CD8-positive, alpha-beta memory T cell (primary cell): ENCODE measurements at places on chromosomes 3 and 15.

DNA sequence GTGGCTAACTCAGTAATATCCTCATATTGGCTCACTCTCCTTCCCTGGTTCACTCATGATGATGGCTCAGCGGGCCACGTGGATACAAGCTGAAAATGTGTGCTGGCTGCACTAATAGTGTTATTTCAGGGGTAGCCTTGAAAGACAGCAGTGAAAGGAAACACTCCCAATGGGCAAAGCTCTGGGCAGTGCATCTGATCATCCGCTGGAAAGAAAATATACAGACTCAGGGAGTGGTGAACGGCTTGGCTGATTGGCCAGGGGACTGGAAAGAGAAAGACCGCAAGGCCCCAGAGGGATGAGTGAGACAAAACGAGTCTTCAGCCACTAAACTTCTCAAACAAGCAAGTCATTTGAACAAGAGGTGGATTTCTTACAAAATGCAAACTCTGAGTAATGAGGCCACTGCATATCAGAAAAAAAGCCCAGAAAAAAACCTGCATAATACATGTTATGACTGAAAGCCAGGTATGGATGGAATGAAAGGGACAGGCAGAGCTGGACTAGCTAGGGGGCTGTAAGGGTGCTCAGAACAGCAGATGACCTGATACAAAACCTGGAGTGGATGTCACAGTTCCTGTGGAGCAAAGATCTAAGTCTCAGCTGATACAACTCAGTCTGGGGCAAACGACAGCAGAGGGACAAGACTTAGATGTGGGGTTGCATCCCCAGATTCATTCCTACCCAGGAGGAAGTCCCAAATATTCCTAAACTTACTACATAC lies 33.3 kb downstream of the CMTM6 start:
- H3K27me3 ChIP-seq: no peaks in the 10 kb centered on the region
- DNase-seq: no peak
- no peak overlapping the region for H3K27ac ChIP-seq
- no peaks in the 10 kb centered on the region for H3K36me3 ChIP-seq
- H3K4me3 ChIP-seq: no peak overlapping the region
- peaks cover 18% of the 10 kb centered on the region for H3K4me1 ChIP-seq

GRCh38 chr3:73603762-73604171 lies 21.0 kb downstream of the PDZRN3 start:
- no peaks in the 10 kb centered on the region for H3K36me3 ChIP-seq
- H3K4me3 ChIP-seq: no peak overlapping the region
- no peak overlapping the region for H3K27ac ChIP-seq
- no peak for DNase-seq

GRCh38 chr15:80475572-80475971 lies 71.4 kb downstream of the ARNT2 start:
- H3K27ac ChIP-seq: no peak overlapping the region
- no peak for DNase-seq

DNA sequence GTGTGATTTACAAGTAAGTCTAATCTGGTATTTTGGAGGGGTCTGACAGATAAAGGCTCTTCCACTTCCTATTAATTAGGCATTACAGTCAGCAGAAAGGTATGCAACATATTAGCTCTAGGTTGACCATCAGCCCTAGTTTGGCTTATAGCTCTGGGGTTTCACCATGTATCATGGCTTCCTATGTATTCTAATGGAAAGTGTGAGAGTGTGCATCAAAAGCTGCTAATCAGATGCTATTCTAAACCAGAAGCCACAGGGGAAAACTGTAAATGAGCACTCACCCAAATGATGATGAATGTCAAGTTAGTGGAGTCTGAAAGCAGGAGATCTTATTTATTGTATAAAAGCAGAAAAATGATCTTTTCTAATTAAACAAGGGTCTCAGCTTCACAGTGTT lies 149.2 kb upstream of the MITF start:
- no peak overlapping the region for H3K27ac ChIP-seq
- no peaks in the 10 kb centered on the region for H3K27me3 ChIP-seq

- no peak overlapping the region for H3K4me3 ChIP-seq
- H3K27ac ChIP-seq: no peak overlapping the region
- no peaks in the 10 kb centered on the region for H3K4me1 ChIP-seq
- no peaks in the 10 kb centered on the region for H3K27me3 ChIP-seq
These were observed 14.0 kb downstream of the DNAH12 start for GRCh38 chr3:57530071-57530608.

GRCh38 chr15:100105101-100105500 lies 236.7 kb downstream of the ADAMTS17 start:
- H3K27ac ChIP-seq: no peak overlapping the region
- DNase-seq: no peak
- no peaks in the 10 kb centered on the region for H3K4me1 ChIP-seq
- H3K4me3 ChIP-seq: no peak overlapping the region

DNA sequence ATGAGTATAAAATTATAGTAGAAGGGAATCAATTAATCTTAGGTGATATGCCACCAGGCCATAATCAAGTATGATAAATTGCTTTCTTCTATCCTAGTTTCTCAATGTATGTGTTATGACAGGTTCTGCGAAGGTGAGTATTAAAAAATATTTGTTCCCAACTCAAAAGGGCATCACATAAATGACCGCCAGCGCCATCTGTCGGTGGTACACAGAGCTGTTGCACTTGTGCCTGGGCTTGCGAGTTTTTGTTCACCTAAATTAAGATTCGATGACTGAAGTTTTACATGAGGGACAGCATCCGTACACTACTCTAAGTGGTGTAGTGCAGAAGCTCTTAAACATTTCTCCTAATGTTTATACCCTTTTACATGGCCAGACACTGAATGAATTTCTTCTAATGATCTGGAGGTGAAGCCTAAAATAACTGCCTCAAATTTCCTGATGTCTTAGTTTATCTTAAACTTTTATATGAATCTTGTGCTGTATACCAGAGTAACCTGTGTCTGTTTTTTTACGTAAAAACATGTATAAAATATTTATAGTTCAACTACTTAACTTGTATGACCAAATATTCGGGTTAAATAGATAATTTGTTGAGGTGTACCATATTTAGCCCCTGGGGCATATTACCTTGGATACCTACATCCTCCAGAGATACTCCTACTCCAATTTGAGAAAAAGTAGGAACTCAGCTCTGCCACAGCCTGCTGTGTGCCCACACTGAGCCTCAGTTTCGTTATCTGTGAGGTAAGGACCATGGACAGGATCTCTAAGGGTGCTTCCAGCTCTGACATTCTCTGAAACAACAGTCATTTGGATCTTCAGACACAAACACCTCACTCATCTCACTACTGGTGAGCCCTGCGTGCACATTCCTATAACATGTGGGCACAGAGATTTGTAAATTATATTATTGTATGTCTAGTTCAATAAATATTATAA lies 365.6 kb downstream of the MAGI1 start:
- no peaks in the 10 kb centered on the region for H3K27me3 ChIP-seq
- H3K27ac ChIP-seq: no peak overlapping the region
- no peak overlapping the region for H3K4me3 ChIP-seq
- no peaks in the 10 kb centered on the region for H3K4me1 ChIP-seq
- H3K36me3 ChIP-seq: no peaks in the 10 kb centered on the region

DNA sequence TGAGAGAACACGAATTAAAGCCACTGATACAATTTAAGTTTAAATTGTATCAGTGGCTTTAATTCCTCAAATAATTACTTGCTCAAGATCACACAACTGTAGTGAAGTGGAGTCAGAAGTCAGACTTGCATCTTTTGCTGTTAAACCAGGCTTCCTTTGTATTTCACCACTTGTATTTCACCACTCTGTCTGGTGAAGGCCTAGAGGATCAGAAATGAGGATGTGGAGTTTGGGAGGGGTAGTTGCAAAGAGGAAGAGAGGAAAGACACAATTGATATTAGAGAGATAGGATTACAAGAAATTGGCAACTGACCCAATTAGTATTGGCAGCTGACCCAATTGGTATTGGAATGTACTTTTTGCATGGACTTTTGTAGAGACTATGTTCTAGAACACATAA lies 288.1 kb upstream of the GPR149 start:
- no peaks in the 10 kb centered on the region for H3K36me3 ChIP-seq
- no peaks in the 10 kb centered on the region for H3K27me3 ChIP-seq
- no peak overlapping the region for H3K27ac ChIP-seq
- H3K4me3 ChIP-seq: no peak overlapping the region
- no peaks in the 10 kb centered on the region for H3K4me1 ChIP-seq
- no peak for DNase-seq

- no peak for DNase-seq
- no peaks in the 10 kb centered on the region for H3K4me1 ChIP-seq
These were observed 100.9 kb downstream of the PGPEP1L start for GRCh38 chr15:98906712-98907083.

- DNase-seq: no peak
- H3K27me3 ChIP-seq: no peaks in the 10 kb centered on the region
- H3K4me1 ChIP-seq: no peaks in the 10 kb centered on the region
These were observed 751.7 kb downstream of the CADM2 start for GRCh38 chr3:85710490-85710889.

- H3K27ac ChIP-seq: no peak overlapping the region
- peaks cover 10% of the 10 kb centered on the region for H3K4me1 ChIP-seq
- no peak for DNase-seq
These were observed 11.6 kb upstream of the RPL29 start for GRCh38 chr3:52007291-52007690.

DNA sequence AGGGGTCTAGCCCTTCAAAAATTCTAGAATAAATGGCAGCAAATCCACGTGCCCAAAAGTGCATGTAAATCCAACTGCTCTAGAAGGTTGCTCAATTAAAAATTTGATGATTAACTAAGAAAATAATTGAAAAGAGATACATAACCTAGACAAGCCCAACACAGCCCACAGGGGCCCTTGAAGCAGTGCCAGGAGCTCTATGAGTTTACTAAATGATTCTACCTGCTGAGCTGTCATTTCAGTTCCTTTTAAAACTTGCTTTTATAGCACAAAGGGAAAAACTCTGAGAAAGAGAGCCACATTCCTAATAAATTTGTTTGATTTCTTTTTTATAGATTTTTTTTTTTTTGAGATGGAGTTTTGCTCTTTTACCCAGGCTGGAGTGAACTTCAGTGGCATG lies 38.9 kb upstream of the GNB5 start:
- no peak for DNase-seq
- H3K36me3 ChIP-seq: no peaks in the 10 kb centered on the region
- no peaks in the 10 kb centered on the region for H3K27me3 ChIP-seq
- no peak overlapping the region for H3K4me3 ChIP-seq
- peaks cover 22% of the 10 kb centered on the region for H3K4me1 ChIP-seq

DNA sequence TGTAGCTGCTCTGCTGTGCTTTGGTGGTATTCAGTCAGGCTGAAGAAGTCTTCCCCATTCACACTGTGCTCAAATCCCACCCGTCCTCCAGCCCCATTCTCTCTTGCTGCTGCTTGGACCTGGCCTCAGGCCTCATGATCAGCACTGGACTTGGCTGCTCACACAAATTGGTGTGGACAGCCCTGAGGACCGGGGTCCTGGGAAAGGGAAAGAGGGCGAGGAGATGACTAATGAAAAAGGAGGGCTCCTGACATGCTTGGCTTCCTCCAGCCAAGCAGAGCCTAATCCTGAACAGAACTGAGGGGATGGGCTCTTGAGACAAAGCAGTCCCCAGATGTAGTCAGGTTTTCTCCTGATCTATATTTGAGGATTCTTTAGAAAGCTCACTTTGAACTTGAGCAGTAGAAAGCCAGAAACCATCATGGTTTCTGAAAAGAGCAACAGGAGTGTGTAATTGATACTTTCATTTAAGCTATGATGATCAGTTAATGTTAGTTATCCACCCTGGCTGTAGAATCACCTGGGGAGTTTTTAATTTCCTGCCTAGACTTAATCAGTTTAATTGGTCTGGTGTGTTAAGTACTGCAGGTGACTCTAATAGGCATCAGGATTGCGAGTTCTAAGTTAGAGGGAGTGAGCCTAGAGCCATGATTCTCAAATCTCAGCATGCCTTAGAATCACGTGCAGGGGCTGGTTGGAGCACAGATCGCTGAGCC lies 79.4 kb upstream of the THBS1 start:
- no peaks in the 10 kb centered on the region for H3K36me3 ChIP-seq
- H3K4me1 ChIP-seq: no peaks in the 10 kb centered on the region
- no peak for DNase-seq
- H3K27ac ChIP-seq: no peak overlapping the region

DNA sequence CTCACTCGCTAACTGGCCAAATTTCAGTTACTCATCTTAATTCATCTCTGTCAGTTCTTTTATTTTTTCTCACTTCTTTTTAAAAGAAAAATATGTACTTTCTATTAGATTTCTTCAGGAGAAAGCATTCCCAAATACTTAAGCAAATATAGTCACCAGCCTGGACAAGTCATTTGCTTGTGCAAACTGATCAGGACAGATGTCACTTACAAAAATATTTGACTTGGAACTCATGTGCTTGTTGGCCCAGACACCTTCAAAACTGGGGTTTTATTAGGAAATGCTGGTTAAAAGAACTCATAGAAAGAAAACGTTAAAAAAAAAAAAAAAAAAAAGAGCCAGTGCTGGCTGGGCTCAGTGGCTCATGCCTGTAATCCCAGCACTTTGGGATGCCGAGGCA lies 31.3 kb upstream of the FOXP1 start:
- no peak for DNase-seq
- no peaks in the 10 kb centered on the region for H3K4me1 ChIP-seq
- H3K36me3 ChIP-seq: no peaks in the 10 kb centered on the region
- no peak overlapping the region for H3K27ac ChIP-seq
- H3K27me3 ChIP-seq: no peaks in the 10 kb centered on the region

- no peaks in the 10 kb centered on the region for H3K36me3 ChIP-seq
- DNase-seq: no peak
- H3K4me1 ChIP-seq: no peaks in the 10 kb centered on the region
- no peak overlapping the region for H3K4me3 ChIP-seq
- no peaks in the 10 kb centered on the region for H3K27me3 ChIP-seq
- no peak overlapping the region for H3K27ac ChIP-seq
These were observed 489.2 kb downstream of the FGF12 start for GRCh38 chr3:192237992-192238608.

DNA sequence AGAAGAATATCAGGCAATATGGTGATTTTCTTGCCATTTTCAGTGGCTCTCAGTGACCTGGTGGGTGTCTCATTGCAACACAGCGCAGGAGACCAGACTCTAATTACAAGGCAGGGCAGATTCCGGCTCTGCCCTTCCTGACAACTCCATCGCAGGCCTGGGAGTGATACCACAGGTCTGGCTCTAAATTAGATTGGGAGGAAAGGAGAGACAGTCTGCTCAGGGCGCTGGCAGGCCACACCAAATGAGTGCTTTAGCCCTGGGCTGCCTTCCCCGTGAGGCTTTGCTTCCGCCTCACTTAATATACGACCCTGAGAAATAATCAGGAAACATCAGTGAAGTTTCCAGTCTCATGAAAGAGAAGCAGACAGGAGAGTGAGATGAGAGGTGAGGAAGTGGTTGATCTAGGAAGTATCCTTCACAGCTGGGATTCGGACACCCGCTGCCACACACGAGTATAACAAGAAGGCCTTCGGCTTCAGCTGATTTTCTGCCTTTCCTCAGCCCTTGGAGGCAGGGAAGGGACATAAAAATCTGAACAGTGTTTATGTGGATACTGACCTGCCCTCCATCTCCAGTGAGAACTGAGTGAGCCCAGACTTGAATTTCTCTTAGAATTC lies 73.7 kb upstream of the PROK2 start:
- DNase-seq: no peak
- H3K36me3 ChIP-seq: no peaks in the 10 kb centered on the region
- no peaks in the 10 kb centered on the region for H3K4me1 ChIP-seq
- no peak overlapping the region for H3K27ac ChIP-seq
- H3K4me3 ChIP-seq: no peak overlapping the region
- H3K27me3 ChIP-seq: no peaks in the 10 kb centered on the region
